KG1 (cell line): ENCODE measurements at places on chromosomes 5 and 9.

- no peak for DNase-seq
Observed at GRCh38 chr5:51997949-51998348, 614.7 kb downstream of the ISL1 start.

- no peak for DNase-seq
Observed at GRCh38 chr5:160573318-160573717, 151.7 kb downstream of the PTTG1 start.

GRCh38 chr5:40549616-40550015 lies 130.1 kb upstream of the PTGER4 start:
- DNase-seq = no peak

- DNase-seq = no peak
Observed at GRCh38 chr5:57696389-57696769, 213.8 kb upstream of the ACTBL2 start.

DNA sequence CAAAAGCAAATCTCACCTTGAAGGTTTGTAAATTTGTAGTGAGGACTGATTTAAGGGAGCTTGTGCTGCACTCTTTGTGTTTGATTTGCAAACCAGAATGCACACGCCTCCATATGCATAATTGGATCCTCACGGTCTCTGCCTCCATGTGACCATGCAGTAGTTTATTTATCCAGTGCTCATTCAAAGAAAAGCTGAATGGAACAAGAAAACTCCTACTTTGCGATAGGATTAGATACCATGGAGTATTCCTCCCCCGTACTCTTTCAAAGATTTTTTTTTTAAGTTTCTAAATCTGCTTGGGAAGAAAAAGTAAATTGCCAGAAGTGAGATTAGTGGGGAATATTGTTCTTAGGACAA lies 290.4 kb upstream of the TUT7 start:
- DNase-seq = no peak

- no peak for DNase-seq
Observed at GRCh38 chr9:137757613-137758029, 120.0 kb upstream of the CACNA1B start.

DNA sequence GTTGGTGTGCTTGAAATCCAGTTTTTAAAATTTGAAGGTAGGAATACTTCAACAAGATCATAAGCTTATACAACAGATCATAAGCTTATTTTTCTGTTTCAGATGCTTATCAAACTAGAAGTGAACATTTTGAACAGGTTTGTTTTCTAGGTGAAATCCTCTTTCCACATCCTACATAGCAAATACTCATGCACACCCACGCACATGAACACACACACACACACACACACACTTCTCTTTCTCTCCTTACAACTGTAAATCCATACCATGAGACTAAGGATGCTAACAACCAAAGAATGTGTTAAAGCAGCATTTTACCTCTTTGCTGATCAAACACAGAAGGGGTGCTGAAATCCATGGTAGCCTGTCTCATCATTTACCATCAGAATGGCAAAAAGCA lies 592 bp downstream of the ANKRD55 start:
- no peak for DNase-seq

GRCh38 chr9:70747261-70747718 lies 332.8 kb upstream of the KLF9 start:
- DNase-seq = no peak

- DNase-seq = no peak
Observed at GRCh38 chr9:69097923-69098593, 62.5 kb downstream of the FXN start.

DNA sequence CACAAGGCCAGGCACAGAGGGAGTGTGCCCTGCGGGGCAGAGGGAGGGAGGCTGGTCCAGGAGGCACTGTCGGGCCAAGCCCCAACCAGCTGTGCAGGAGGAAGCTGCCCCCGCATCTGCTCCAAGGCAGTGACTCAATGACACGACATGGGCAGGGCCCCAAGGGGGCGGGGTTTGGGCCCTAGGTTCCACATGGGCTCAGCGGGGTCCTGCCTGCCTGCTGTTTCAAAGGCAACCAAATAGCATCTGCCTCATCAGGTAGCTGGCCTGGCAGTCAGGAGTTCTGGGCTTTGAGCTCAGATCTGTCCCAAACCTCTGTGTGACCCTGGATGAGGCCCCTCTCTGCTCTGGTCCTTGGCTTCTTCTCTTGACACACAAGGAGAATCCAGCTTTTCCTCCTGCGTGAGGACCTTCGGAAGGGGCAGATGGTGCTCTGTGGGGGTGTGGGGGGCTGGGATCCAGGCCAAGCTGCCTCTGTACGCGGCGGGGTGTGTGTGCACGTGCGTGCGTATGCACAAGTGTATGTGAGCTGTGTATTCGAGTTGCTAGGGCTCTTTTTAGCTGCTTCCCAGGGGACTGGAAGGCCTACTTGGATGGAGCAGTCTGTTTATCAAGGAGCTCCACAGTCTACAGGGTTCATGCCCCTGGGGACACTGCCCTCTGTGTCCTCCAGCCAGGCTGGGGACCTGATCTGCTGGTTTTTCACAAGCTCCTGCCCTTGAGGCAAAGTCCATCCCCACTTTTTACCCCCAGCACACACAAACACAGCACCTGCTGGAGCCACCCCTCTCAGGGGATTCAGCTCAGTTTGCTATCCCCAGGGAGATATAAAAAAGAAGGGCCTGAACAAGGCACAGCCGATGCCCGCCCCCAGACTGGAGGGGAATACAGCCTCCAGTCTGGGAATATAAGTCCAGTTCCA lies 138.9 kb downstream of the RGS3 start:
- no peak for DNase-seq

- no peak for DNase-seq
Observed at GRCh38 chr5:53378590-53379247, 101.7 kb upstream of the FST start.

- DNase-seq = no peak
Observed at GRCh38 chr9:135618866-135619598, 20.3 kb downstream of the GLT6D1 start.

GRCh38 chr5:65098393-65098792 lies 329.7 kb downstream of the CWC27 start:
- DNase-seq = no peak
